Effector memory CD8-positive, alpha-beta T cell (primary cell): ENCODE measurements at places on chromosomes 7 and 10.
A peak's percentile ranks its signal among the peaks of the same experiment; 100 is the strongest.

- no peak overlapping the region for H3K27ac ChIP-seq
- peaks cover 15% of the 10 kb centered on the region for H3K4me1 ChIP-seq
- no peaks in the 10 kb centered on the region for H3K36me3 ChIP-seq
- DNase-seq = no peak
Observed at GRCh38 chr7:22990588-22990949, 23.4 kb downstream of the HYCC1 start.

- no peak for DNase-seq
- H3K4me3 ChIP-seq = peak within 1 kb of the TSS; percentile 78
- H3K27ac ChIP-seq = no peak within 1 kb of the TSS
- H3K36me3 ChIP-seq = no peaks in the 10 kb centered on the region
- H3K4me1 ChIP-seq = peaks cover 3% of the 10 kb centered on the region
Observed at GRCh38 chr10:7666253-7667023, at the start of gene ITIH5. ITIH5 (minus strand) TSS chr10:7666966; CDS start chr10:7666892, 74 bp downstream.

GRCh38 chr7:32592701-32593100 is 97.4 kb downstream of the AVL9 start:
- H3K4me3 ChIP-seq = no peak overlapping the region
- peaks cover 3% of the 10 kb centered on the region for H3K36me3 ChIP-seq
- H3K27me3 ChIP-seq = peaks cover 10% of the 10 kb centered on the region

DNA sequence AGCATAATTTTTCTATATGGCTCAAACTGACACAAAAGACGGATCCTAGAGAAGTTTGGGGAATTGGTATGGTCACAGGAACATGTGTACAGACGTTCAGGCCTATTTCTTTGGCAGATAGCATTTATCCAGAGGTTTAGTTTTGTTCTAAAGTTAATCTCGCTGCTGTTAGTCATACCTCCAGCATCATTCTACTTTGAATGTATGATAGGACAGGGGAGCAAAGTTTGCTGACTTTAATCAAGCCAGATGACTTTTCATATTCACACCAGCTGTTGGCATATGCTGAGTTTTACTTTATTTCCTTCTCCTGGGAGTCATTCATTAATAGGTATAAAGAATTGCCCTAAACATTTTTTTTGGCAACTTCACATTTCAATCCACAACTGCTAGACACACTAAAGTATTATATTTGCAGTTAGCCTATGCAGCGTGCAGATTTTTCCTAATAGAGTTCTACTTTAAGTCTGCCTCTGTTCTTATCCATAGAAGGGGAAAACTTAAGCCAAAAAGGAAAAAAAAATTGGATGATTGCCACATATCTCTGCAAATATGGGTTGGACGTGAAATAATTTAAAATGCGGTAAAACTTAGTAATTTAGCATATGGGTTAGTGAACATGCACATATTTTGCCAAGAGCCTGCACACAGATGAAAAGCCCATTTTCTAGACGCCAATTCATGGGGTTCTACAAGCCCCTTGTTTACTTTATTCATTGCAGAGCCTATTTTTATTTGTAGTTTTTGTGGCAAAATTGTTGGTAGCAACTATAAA is 213.1 kb downstream of the C7orf25 start:
- no peaks in the 10 kb centered on the region for H3K27me3 ChIP-seq
- no peak for DNase-seq
- H3K4me1 ChIP-seq = no peaks in the 10 kb centered on the region

GRCh38 chr7:66950311-66950710 is 29.3 kb downstream of the TMEM248 start:
- no peaks in the 10 kb centered on the region for H3K27me3 ChIP-seq
- H3K4me1 ChIP-seq = peaks cover 2% of the 10 kb centered on the region
- no peak overlapping the region for H3K4me3 ChIP-seq
- no peak overlapping the region for H3K27ac ChIP-seq
- H3K36me3 ChIP-seq = peaks cover 92% of the 10 kb centered on the region

- no peaks in the 10 kb centered on the region for H3K4me1 ChIP-seq
- no peak for DNase-seq
- H3K36me3 ChIP-seq = peaks cover 40% of the 10 kb centered on the region
- H3K27ac ChIP-seq = no peak overlapping the region
Observed at GRCh38 chr7:26213807-26214515, 12.4 kb downstream of the CBX3 start.

GRCh38 chr10:111116762-111117445 is 40.1 kb downstream of the ADRA2A start:
- H3K27ac ChIP-seq = no peak overlapping the region
- no peak overlapping the region for H3K4me3 ChIP-seq
- peaks cover 19% of the 10 kb centered on the region for H3K27me3 ChIP-seq
- no peak for DNase-seq
- no peaks in the 10 kb centered on the region for H3K36me3 ChIP-seq

- H3K36me3 ChIP-seq = no peaks in the 10 kb centered on the region
- H3K4me3 ChIP-seq = no peak overlapping the region
- peaks cover 17% of the 10 kb centered on the region for H3K27me3 ChIP-seq
- no peak overlapping the region for H3K27ac ChIP-seq
Observed at GRCh38 chr7:117476557-117477215, 3.1 kb upstream of the CFTR start.

GRCh38 chr10:109027534-109028185 is 895.7 kb downstream of the XPNPEP1 start:
- H3K27ac ChIP-seq = no peak overlapping the region
- H3K4me3 ChIP-seq = no peak overlapping the region
- no peak for DNase-seq
- H3K27me3 ChIP-seq = no peaks in the 10 kb centered on the region
- no peaks in the 10 kb centered on the region for H3K4me1 ChIP-seq

DNA sequence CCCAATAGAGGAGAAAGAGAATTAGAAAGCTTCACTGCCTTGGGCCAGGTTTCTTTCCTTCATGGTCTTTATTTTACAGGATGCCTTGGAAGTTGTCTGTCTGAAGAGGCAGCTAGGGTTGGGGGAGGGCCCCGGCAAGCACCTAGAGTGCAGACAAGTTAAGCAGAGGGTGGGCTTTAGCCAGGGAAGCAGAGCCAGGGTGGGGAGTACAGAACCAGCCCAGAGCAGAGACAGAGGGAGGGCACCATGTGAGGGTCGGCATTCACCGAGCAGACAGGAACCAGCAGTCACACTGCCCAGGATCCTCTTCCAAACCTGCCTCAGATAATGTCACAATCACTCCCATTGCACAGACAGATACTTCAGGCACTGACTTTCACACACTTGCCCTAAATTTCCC is 75.9 kb downstream of the ADARB2 start:
- H3K4me1 ChIP-seq = no peaks in the 10 kb centered on the region
- peaks cover 15% of the 10 kb centered on the region for H3K27me3 ChIP-seq
- no peak for DNase-seq

DNA sequence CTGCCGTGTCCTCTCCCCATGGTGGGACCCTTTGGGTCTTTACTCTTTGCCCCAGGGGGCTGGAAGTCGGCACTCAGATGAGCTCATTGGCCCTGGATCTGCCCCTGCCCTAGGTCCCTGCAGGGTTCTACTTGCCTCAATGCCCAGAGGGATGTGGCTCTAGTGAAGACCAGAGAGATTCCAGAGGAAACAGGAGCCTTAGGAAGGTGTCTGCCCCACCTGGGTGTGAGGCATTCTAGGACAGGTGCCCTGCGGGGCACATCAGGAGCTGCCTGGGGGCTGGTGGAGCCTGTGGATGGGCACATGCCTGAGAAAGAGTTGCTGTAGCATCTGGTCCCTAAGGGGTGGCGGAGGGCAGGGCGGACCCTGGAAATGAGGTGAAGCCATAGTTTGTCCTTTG is 128.6 kb downstream of the ADCY1 start:
- H3K4me3 ChIP-seq = no peak overlapping the region
- DNase-seq = no peak
- H3K36me3 ChIP-seq = no peaks in the 10 kb centered on the region
- peaks cover 67% of the 10 kb centered on the region for H3K27me3 ChIP-seq
- no peaks in the 10 kb centered on the region for H3K4me1 ChIP-seq

DNA sequence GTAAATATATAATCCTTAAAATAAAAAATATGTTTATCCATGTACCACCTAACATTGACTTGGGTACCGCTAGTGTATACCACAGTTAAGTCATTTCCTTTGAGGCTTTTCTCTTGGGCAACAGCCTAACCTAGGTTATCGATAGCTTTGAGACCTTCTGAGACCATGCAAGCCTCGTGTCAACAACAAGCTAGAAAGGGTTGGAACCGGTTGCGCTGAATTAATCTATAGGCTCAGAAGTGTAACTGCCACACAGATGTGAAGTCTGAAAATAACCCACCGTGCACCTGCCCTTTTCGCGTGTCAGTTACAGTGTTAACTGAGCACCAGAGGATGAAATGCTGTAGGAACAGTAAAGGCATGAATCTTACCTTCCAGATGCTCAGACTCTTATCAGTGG is 59.8 kb downstream of the ARID5B start:
- peak overlapping the region; percentile 86 for H3K27ac ChIP-seq
- DNase-seq = no peak
- no peaks in the 10 kb centered on the region for H3K27me3 ChIP-seq
- H3K4me3 ChIP-seq = peak overlapping the region; percentile 68
- peaks cover 3% of the 10 kb centered on the region for H3K36me3 ChIP-seq
- H3K4me1 ChIP-seq = peaks cover 19% of the 10 kb centered on the region

DNA sequence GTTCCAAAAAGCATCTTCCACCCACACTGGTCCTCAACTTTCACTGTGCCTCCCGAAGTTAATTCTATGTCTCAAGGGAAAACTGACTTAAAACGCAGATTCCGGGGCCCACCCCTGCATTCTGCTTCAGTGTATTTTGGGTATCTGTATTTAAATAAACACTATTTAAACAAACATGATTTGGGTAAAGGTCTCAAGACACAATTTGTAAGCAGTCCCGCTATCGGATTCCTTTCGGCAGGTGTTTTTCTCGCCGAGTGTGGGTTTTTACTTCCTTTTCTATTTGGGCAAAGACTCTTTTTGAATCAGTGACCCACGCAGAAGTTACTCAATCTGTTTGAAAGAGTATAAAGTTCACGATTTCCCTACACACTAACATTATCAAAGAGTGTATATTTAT is 1.2 kb downstream of the PDIA4 start:
- no peak for DNase-seq
- peak overlapping the region; percentile 91 for H3K4me3 ChIP-seq
- peaks cover 50% of the 10 kb centered on the region for H3K4me1 ChIP-seq
- no peaks in the 10 kb centered on the region for H3K27me3 ChIP-seq
- peaks cover 21% of the 10 kb centered on the region for H3K36me3 ChIP-seq
- peak overlapping the region; percentile 94 for H3K27ac ChIP-seq

- H3K36me3 ChIP-seq = peaks cover 5% of the 10 kb centered on the region
- H3K4me3 ChIP-seq = no peak overlapping the region
- DNase-seq = no peak
- H3K27me3 ChIP-seq = peaks cover 34% of the 10 kb centered on the region
Observed at GRCh38 chr7:128673571-128673970, 1.5 kb downstream of the GARIN1A start.

DNA sequence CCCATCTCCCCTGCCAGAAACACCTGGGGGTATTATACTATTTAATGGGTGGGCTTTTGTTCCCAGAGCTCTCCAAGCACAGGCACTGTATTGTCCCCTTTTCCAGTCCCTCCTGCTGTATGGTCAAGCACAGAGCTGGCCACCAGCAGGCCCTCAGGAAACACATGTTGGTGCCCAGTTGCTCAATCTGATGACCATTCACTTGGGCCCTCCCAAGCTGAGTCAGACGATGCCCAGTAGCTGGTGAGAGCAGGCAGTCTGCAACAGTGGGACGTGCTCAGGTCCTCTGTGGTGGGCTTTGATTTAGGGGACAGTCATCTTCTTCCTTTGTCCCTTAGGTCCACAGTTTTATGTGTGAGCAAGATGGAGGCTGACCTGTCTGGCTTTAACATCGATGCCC is 11.8 kb downstream of the SFXN2 start:
- no peak overlapping the region for H3K27ac ChIP-seq
- H3K4me1 ChIP-seq = peaks cover 12% of the 10 kb centered on the region
- no peak overlapping the region for H3K4me3 ChIP-seq
- DNase-seq = no peak
- peaks cover 12% of the 10 kb centered on the region for H3K36me3 ChIP-seq

GRCh38 chr10:111295788-111296187 is 219.0 kb downstream of the ADRA2A start:
- H3K27me3 ChIP-seq = peaks cover 17% of the 10 kb centered on the region
- no peak for DNase-seq
- no peaks in the 10 kb centered on the region for H3K4me1 ChIP-seq

DNA sequence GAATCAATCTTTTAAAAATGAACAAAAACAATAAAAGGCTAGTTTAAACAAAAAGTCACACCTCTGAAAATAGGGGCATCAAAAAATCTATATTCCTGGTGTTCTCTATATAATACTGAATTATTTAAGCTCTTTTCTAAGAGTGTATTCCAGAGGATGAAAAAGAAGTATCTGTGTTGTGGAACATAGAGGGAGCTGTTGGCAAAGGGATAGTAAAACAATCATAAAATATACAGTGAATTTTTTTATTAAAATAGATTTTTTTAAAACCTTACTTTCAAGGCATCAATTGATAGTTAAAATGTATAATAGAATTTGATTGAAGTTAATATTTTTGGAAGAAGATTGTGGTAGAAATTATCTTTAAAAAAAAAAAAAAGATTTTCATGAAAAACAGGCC is 1409.1 kb upstream of the CELF2 start:
- H3K27me3 ChIP-seq = no peaks in the 10 kb centered on the region
- no peak overlapping the region for H3K27ac ChIP-seq
- H3K4me3 ChIP-seq = no peak overlapping the region
- DNase-seq = no peak
- no peaks in the 10 kb centered on the region for H3K4me1 ChIP-seq

- no peak overlapping the region for H3K27ac ChIP-seq
- peaks cover 26% of the 10 kb centered on the region for H3K36me3 ChIP-seq
- no peaks in the 10 kb centered on the region for H3K27me3 ChIP-seq
- peaks cover 51% of the 10 kb centered on the region for H3K4me1 ChIP-seq
Observed at GRCh38 chr7:87159538-87159937, 7.3 kb downstream of the DMTF1 start.

GRCh38 chr10:123306290-123306689 is 152.1 kb downstream of the BUB3 start:
- no peak for DNase-seq
- no peaks in the 10 kb centered on the region for H3K36me3 ChIP-seq
- H3K4me1 ChIP-seq = no peaks in the 10 kb centered on the region
